ENCODE measurements at places on chromosomes 1 and 21.

GRCh38 chr1:167555971-167556714, 2.6 kb upstream of the CREG1 start:
- peak; percentile 54 for DNase-seq

DNA sequence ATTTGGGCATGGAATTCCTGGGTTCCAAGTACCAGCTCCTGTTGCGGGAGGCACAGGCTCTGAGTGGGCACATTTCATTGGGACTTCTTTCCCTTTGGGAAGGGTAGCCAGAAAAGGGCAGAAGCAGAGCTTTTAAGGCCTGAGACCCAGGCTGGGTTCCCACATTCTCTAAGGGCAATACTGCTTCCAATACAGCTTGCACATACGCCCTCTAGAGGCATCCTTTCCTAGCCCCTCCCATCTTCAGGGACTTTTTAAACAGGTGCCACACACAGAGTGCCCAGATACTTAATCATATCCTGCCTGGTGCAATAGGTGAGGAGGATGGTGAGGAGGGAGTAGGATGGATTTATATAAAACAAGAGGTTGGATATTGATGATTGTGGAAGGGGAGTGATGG, 5.7 kb downstream of the GPR88 start:
- no peak for DNase-seq

DNA sequence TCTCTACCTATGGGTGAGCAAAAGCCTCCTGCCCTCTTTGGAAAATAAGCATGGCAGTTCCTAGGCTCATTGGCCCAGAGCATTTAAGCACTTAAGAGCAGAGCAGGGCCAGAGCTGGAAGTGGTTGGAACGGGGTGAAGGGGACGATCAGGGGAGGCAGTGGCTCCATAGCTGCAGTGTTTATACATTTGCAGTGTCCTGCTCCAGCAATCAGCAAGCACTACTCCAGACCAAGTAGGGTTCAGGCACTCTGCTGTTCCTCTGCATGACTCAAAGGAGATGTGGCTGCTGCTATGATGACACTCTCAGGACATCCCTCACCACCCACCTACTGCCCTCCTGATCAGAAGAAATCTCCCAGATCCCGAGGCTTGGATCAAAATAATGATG, 55.0 kb downstream of the TRABD2B start:
- no peak for DNase-seq

DNA sequence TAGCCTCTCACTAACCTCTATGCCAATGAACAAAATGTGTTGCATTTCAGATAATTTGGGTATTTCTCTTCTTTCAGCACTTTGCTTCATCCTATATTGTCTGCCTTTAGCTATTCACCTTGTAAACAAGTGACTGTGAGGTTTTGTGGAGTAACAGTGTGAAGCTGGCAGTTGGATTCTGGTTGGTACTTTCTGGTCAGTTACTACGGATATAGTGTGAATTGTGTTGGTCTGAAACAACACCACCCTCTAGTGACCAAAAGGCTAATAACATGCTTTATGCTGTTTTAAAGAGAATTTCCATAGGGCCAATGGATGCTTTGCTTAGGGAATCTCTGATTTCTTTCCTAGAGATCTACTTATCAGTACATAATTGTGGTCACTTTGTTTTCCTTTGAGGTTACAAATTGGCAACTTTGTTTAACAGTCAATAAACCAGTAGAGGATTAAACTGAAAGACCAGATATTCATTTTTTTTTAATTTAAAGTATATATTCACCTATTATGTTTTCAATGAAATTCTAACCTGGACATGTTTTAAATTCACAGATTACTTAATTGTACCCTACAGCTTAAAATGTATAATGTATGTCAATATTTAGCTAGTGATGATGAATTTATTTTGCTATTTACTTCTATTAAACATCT, 2.5 kb upstream of the PTGER3 start:
- peak; percentile 87 for DNase-seq

- no peak for DNase-seq
Measured at GRCh38 chr1:84353695-84354094, 44.6 kb upstream of the DNASE2B start.

GRCh38 chr1:201074018-201074417, 38.2 kb downstream of the CACNA1S start:
- no peak for DNase-seq

GRCh38 chr1:100287162-100287561, 21.1 kb downstream of the RTCA start:
- DNase-seq: no peak

GRCh38 chr1:237146241-237146640, 104.3 kb downstream of the RYR2 start:
- DNase-seq: no peak

GRCh38 chr1:154352581-154353459, 27.5 kb downstream of the ATP8B2 start:
- peak; percentile 76 for DNase-seq

DNA sequence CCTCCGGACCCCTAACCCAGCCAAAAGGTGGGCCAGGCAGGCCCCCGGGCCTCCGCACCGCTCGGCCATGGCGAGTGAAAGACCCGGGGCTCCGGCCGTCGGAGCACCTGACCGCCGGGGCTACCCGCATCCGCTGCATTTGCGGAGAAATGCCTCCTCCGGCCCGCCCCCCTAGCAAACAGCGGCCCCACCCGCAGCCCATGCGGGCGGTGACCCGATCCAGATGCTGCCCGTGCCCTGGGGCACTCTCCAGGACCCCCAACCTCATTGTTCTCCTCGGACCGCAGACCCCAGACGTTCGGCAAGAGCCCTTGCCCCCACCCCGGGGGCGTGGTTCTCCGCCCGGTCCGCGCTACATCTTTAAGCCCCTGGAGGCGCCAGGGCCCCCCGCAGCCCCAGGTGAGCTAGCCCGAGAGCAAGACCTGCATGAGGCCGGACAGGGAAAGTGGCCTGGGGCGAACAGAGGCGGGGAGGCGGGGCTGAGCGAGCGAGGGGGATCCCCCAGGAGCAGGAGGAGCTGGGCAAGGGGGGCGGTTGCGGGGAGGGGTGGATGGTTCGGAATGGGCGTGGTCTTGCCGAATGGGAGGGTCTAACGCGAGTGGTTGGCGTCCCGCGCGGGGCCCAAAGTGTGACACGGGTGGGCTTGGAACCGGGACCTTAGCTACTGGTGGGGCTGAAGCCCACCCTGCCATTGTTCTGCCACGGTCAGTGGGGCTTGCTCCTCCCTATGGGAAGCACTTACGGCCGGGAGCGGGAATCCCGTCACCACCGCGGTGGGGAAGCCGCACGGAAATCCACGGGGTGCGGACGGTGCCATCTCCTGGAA, 6.3 kb upstream of the CRYBG2 start:
- no peak for DNase-seq

- no peak for DNase-seq
Measured at GRCh38 chr1:226874579-226875425, 4.4 kb downstream of the PSEN2 start.

DNA sequence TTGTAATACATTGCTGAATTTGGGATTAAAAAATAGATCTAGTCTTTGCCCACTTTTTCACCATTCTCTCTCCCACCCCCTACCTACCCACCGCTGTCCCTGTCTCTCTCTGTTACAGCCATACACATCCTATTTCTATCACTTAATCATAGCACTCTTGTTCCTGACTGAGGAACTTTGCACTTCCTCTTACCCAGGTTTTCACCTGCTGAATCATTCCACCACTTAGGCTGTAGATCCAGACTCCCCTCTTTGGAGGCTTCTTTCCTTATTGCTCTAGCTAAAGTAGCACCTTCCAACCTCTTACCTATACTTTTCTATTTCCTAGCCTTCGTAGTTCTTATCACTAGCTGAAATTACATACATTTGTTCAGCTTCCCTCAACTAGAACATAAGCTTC, 59.6 kb downstream of the ATP6V1G3 start:
- DNase-seq: no peak

DNA sequence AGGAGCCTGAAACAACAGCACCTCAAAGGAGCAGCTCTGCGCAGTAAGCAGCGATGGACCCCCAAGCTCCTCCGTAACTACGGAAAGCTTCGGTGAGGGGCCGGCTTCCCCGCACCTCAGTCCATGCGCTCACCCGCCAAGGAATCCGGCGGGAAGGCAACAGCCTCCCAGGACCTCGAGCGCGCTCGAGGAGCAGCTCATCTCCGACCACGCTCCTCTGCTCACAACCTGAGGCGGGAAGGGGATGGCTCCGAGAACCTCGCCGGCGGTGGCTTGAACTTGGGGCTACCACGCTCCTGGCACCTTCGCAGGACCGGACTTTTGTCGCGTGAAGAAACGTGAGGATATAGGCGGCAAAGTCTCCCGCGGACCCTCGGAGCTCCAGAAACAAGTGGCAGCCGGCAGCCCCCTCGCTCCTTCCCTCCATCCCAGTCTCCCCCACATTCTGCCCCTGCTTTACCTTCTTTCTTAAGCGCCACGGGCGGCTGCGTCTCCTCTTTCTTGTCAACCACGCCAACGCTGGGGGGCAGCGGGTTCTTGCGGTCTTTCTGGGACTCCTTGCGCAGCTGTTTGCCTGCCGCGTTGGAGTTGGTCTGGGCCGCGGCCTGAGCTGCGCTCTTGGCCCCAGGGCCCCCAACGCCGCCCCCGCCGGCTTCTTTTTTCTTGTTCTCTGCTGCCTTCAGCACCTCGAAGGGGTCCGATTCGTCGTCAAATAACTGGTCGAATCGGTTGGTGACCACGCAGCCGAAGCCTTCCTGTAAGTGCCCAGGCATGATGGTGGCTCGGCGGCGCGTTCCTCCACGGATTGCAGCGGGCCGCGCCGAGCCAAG, 459 bp downstream of the SERBP1 start:
- no peak for DNase-seq

DNA sequence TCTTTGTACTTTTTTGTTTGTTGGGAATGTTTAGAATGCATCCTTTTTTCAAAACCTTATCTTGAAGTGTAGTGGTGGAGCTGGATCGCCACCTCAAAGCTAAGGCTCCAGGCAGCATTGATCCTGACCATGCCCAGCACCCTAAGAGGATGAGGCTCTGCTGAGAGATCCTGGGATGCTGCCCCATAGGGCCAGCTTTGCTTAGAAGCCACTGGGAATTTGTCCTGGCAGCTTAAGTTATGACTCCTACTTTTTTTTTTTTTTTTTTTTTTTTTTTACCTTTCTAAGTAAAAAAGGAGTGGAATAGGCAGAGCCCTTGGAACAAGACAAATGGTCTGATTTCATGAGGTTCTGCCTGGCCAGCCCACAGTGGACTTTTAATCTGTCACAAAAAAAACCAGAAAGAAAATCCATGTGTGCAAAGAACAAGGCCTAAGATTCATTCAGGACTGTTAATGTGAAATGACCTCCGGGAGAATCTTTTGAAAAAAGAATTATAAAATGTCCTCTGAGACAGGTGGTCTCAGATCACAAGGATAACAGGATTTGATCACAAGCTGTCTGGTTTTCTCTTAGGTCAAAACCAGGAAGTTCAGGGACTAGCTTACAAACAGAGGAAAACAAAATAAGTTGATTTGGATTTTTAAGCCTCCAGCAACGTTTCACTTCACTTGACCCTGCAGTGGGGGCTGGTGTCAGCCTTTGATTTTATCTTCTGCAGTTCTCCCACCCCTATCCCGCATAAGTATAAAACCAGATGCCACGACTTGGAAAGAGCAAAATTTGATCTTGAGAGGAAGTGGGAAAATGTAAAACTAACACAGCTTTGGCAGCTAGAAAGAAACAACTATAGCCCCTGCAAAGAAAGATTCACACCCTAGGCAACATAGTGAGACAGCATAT, 25.9 kb upstream of the RAP1A start:
- DNase-seq: no peak

- no peak for DNase-seq
Measured at GRCh38 chr21:39854572-39854971, 12.7 kb upstream of the PCP4 start.

DNA sequence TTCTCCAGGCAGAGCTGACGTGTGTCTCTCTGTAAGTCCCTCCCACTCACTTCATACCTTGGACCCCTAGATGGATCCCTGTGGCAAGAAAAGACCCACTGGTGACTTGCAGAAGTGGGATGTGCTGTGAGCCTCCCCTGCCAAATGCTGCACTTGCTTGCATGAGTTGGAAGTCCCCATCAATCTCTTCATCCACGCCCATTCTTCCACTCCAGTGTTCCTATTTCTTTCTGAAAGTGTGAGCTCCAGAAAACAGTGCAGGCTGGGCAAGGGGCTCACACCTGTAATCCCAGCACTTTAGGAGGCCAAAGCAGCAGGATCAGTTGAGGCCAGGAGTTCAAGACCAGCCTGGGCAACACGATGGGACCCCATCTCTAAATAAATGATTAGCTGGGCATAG, 254.1 kb upstream of the IRF2BP2 start:
- no peak for DNase-seq

DNA sequence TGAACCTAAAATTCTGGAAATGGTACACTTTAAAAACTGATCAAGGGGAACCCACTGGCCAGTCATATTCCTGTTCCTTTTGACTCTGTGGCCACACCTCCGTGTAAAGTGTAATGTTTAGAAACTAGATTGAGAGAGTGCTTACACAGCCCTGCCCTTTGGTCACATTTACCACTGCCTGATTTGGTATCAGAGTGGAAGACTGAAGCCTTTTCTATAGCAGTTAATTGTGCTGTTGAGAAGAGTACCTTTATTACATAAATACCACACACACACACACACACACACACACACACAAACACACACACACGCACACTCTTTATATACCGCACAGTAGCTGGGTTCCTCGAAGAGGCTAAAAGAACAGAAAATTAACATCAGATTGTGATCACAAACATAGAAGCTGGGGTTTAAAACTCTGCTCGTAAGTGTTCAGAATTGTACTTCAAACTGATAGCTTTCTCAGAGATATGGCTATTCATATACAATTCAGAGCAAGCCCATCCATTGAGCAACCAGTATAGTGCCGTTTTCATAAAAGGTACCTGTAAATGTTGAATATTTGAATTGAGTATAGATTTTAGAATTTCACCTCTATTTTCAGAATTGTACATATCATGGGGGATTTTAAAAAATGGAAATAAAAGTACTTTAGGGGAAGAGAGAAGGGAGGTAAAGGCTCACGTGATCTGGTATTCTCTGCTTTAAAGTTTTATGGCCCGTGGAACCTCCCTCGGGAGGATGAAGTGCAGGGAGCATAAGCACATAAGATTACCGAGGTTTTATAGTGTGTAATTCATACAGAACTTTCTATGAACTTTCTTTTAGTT, 37.5 kb downstream of the CAMTA1 start:
- no peak for DNase-seq

GRCh38 chr1:43387976-43388599, 1.5 kb downstream of the MED8 start:
- DNase-seq: no peak

- DNase-seq: no peak
Measured at GRCh38 chr1:37667023-37667671, 25.2 kb upstream of the CDCA8 start.
